ENCODE measurements at places on chromosomes 1 and 21.

DNA sequence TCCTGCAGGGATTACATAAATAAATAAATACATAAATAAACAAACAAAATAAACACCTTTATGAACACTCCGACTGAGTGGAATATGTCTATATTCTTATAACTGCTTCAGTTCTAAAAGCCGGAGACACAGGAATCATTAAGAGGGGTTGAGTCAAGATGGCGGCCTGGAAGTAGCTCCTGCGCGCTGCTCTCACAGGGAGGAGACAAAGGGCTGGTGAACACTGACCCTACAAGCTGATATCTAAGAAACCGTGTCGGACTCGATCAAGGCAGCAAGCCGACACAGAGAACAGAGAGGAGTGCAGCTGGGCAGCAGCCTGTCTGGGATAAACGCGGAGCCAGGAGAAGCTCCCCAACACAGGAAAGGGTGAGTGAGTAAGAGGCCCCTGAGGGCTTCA lies 1098.6 kb upstream of the NCAM2 start:
- DNase-seq = no peak

DNA sequence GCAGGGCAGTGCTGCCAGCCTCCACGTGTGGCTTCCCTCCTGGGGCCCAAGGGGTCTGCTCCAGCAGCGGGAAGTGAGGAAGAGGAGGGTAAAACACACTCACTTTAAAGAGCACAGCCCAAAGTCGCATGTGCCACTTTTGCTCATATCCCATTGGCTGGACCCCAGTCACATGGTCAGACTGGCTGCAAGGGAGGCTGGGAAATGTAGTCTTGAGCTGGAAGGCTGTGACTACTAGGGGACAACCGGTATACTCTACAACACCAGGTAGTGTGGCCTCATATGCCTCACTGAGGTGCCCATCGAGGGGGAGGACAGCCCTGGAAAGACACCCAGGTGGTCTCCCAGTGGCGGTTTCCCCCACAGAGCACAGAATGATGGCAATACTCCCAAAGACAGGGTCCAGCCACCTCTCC lies 45.2 kb downstream of the CAMK2N1 start:
- peak; percentile 56 for DNase-seq

DNA sequence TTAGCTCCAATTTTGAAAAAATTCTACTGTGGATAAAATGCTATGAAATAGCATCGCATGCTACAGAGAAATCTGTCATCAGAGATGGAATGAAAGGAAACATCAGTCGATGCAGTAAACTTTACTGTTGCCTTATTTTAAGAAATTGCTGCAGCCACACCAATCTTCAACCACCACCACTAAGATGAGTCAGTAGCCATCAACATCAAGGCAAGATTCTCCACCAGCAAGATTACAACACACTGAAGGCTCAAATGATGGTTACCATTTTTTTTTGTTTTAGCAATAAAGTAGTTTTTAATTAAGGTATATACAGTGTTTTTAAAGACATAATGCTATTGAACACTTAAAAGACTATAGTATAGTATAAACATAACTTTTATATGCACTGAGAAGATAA lies 95.6 kb upstream of the JUN start:
- no peak for DNase-seq

GRCh38 chr1:23624440-23624839 lies 65.1 kb upstream of the ID3 start:
- no peak for DNase-seq

DNA sequence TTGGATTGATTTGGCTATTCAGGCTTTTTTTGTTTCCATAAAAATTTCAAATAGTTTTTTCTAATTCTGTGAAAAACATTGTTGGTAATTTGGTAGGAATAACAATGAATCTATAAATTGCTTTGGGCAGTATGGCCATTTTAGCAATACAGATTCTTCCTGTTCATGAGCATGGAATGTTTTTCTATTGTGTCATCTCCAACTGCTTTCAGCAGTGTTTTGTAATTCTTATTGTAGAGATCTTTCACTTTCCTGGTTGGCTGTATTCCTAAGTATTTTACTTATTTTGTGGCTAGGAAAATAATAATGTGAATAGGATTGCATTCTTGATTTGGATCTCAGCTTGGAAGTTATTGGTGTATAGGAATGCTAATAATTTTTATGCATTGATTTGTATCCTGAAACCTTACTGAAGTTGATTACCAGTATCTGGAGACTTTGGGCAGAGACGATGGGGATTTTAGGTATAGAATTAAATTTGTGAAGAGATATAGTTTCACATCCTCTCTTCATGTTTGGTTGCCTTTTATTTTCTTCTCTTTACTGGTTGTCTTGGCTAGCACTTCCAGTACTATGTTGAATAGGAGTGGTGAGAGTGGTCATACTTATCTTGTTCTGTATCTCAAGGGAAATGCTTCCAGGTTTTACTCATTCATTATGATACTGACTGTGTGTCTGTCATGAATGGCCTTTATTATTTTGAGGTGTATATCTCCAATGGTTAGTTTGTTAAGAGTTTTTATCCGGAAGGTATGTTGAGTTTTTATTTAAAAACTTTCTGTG lies 57.3 kb downstream of the DRAM2 start:
- peak; percentile 88 for DNase-seq

- DNase-seq = peak; percentile 77
These were observed 253.2 kb downstream of the CRB1 start for GRCh38 chr1:197521118-197521739.

DNA sequence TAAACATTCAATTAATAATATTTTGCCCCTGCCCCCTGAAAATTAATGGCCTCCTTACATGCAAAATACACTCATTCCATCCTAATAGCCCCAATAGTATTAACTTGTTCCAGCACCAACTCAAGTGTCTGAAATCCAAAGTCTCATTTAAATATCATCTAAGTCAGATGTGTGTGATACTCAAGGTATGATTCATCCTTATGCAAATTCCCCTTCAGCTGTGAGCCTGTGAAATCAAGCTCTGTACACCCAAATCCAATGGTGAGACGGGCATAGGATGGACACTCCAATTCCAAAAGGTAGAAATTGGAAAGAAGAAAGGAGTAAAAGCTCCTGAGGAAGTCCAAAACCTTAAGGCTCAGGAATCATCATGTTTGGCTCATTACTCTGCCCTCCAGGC lies 83.5 kb downstream of the HHAT start:
- DNase-seq = no peak

- DNase-seq = no peak
These were observed 20.0 kb upstream of the ITLN1 start for GRCh38 chr1:160904783-160905616.

- no peak for DNase-seq
These were observed 425.6 kb upstream of the NCAM2 start for GRCh38 chr21:20572582-20572981.

DNA sequence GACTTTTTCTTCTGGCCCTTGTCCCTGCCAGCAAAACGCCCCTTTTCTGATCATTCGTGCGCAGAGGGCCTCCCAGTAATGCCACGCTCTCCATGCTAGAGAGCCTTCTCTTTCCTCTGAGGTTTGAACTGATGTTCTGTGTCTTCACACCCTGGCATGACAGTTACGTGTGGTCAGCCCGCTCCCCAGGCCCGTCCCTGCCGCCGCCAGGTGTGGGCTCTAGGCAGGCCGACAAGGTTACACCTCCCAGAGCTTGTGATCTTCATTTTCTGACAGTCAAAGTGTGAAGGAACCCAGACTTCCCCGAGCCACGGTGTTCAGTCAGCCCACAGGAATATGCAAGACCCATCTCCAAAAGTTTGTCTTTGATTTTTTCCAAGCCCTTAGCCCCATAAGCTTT lies 265.6 kb downstream of the TM2D1 start:
- DNase-seq = no peak

- no peak for DNase-seq
These were observed 57.7 kb upstream of the F3 start for GRCh38 chr1:94599095-94599813.

- DNase-seq = peak; percentile 94
These were observed 125.0 kb upstream of the KCNK2 start for GRCh38 chr1:214957330-214958137.

GRCh38 chr1:166479052-166479631 lies 312.3 kb upstream of the FAM78B start:
- DNase-seq = peak; percentile 71

DNA sequence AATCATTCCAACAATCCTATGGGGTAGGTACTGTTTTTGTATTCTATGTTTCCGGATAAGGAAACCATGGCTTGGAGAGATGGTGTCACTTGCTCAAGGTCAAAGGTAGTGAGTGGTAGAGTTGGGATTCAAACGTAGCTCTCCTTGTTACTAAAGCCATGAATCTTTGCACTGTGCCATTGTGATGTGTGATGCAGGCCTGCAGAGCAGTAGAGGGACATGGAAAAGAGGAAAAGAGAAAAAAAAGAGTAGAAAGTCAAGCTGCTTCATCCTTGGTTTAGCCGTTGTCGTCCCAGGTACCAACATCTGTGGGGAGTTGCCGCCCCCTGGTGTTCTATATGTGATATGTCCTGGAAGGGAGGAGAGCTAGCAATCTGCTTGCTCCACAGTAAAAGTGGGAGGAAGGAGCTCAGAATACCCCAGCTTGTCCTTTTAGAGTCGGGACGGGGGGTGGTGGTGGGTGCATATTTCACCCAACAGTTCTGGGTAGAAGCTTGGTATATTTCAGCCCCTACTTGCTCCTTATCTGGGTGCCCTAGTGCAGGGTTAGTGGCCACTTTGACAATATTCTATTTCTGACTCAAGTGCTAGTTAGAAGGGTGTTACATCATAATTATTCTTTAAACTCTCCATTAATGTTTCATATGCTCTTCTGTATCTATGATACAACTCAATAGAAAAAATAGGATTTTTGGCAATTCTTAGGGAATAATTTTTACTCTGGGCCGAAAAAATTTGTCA lies 98.4 kb downstream of the EBNA1BP2 start:
- peak; percentile 91 for DNase-seq

- no peak for DNase-seq
These were observed 27.0 kb upstream of the ZFP69B start for GRCh38 chr1:40423264-40423642.

- no peak for DNase-seq
These were observed 12.8 kb upstream of the MIXL1 start for GRCh38 chr1:226210571-226211176.

GRCh38 chr1:175400766-175401165 lies 208.2 kb upstream of the KIAA0040 start:
- no peak for DNase-seq

DNA sequence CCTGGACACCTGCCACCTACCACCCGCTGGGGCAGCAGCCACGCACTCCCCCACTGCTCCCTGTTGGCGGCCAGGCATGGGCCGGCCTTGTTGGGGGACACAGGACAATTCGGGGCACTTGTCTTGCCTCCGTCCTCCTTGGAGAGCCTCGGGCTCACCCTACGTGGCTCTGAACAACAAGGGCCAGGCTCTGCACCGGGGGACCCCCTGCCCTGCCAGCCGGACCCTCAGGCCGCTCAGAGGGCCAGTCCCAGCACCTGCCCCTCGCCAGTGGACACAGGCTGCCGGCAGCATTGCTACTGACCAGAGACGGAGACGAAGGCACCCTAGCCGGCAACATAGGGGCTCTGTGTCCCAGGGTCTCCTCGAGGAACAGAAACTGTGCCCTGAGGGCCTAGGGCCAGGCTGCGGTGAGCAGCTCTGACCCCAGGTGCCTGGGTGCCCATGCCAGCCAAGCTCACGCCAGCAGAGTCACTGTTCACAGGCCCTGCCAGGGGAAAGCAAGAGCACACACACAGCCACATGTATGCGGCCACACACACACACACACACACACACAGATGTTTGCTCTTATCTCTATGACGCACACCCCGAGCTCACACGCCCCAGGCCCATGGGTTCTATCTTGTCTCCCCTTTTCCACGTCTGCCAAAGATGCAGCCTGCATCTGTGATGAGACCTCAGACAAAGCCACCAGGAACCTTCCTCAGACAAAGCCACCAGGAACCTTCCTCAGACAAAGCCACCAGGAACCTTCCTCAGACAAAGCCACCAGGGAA lies 45.9 kb downstream of the MORN1 start:
- DNase-seq = no peak

GRCh38 chr1:39751595-39751994 lies 12.9 kb downstream of the PPIE start:
- no peak for DNase-seq

DNA sequence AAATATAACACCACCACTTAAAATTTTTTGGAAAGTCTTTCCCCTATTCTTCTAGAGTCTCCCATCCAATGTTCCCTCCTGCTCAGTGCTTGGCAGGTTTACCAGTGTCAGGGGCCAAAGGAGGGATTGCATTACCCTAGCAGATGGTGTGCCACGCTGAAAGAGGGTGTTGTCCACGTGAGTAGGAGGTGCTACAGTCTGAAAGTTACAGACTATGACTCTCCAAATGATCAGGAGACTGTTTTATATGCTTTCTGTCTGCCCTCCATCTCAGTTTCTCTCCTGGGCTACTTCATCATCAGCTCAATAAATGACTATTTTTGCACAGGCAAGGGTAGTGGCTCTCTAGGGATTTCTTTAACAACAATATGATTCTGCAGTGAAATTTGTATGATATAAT lies 31.3 kb upstream of the ANGPTL7 start:
- DNase-seq = peak; percentile 66

- DNase-seq = peak; percentile 84
These were observed 18.8 kb downstream of the KNCN start for GRCh38 chr1:46532498-46533178.

GRCh38 chr1:74681851-74682250 lies 8.3 kb upstream of the ERICH3 start:
- DNase-seq = no peak

GRCh38 chr1:205343431-205344065 lies 13.2 kb downstream of the KLHDC8A start:
- DNase-seq = no peak

DNA sequence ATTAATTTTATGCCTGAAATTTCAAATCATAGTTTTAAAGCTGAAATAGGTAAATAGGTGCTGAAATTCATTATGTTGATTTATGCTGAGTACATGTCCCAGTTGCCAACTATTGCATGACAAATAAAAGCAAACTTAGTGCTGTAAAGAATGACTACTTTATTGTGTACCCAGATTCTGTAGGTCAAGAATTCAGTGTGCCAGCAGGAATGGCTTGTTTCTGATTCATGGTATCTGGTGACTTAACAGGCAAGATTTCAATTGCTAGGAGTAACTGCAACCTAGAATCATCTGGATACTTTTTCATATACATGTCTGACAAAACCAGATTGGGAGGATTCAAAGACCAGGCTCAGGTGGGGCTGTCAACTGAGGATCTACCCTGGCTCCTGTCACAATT lies 678.4 kb upstream of the ADAMTS5 start:
- DNase-seq = peak; percentile 46

GRCh38 chr1:109493805-109494539 lies at the start of gene CYB561D1:
TSS of gene CYB561D1 (plus strand) at chr1:109494094. CDS start at chr1:109494140, 46 bp downstream.
- peak; percentile 94 for DNase-seq

- peak; percentile 60 for DNase-seq
These were observed 8.7 kb upstream of the MDM4 start for GRCh38 chr1:204507317-204508105.

- no peak for DNase-seq
These were observed 3.7 kb upstream of the FNDC7 start for GRCh38 chr1:108708691-108709660.

GRCh38 chr1:12552951-12553921 lies 64.8 kb downstream of the DHRS3 start:
- no peak for DNase-seq

- DNase-seq = no peak
These were observed 69.7 kb upstream of the PDE9A start for GRCh38 chr21:42583477-42584295.

Measured in adipocyte (in vitro differentiated cells).